Pulmonary artery endothelial cell (primary cell): ENCODE measurements at places on chromosomes 16 and 17. TPM values are rescaled to one million over a fixed set of nuclear protein-coding genes. Genes with fewer than 3 reads are reported as not detected.
A peak's percentile ranks its signal among the peaks of the same experiment; 100 is the strongest.

DNA sequence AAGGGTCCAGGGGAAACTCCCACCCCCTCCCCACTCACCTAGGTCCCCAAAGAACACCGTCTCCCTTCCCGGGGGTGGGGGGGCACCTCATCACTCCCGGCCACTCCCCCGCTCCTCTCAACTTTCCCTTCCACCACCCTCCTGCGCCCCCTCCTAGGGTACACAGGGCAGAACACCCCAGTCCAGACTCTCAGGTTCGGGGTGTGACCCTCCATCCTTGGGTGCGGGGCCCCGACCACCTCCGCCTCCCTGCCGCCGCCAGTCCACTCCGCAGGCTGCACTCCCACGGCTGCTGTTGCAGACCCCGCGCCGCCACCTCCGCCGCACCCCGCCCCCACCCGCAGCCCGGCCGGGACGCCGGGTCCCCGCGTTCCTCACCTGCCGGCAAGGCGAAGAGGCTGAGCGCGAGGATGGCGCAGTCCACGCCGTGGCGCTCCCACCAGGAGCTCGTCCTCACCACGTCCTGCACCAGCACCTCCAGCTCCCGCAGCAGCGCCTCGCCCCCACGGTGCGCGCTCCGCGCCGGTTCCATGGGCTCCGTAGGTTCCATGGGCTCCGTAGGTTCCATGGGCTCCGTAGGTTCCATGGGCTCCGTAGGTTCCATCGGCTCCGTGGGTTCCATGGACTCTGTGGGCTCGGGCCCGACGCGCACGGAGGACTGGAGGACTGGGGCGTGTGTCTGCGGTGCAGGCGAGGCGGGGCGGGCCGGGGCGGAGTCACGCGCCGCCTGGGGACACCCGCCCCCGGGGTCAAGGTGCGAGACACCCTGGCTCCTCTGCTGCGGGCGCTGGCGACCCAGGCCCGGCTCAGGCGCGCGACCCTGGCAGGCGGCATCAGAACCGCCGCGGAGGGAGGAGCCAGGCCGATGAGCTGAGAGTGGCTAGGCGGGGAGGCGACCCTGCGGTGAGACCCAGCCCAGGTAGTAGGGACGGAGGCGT is at the start of gene FADS6:
TSS of gene FADS6 (minus strand) at position 660 of the 938 bp plus-strand sequence. CDS start at position 622, 38 bp downstream.
- DNase-seq: no peak

DNA sequence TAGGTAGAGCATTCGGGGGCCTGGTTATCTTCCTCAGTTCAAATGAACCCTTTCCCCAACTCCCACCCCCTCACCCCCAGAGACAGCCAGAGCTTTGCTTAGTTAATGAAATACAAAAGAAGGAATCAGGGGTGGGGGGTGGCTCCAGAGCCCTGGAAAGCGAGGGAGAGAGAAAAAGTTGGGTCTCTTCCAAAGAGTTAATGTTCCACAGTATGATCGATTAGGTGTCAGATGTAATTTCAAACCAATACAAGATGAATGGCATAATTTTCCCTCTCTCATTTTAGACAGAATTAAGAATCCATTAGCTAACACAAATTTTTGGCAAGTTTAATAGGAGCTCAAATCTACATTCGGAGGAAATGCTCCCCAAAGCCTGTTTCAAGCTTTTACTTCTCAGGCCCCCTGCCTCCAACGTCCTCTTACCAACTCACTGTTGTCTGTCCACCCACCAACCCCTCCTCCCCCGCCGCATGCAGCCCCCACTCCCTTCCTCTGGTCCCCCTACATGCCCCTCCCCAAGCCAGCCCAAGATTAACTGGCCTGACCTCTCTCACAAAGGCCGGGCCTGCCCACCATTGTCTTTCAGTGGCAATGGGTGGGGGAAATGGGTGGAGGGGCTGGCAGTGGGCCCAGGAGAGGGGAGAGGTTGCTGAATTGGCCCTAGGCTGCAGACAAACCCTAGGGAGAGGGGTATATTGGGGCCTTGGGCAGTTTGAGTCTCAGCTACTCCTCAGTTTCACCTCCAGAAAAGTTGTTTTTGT is 28.2 kb downstream of the NEUROD2 start:
- DNase-seq: no peak

DNA sequence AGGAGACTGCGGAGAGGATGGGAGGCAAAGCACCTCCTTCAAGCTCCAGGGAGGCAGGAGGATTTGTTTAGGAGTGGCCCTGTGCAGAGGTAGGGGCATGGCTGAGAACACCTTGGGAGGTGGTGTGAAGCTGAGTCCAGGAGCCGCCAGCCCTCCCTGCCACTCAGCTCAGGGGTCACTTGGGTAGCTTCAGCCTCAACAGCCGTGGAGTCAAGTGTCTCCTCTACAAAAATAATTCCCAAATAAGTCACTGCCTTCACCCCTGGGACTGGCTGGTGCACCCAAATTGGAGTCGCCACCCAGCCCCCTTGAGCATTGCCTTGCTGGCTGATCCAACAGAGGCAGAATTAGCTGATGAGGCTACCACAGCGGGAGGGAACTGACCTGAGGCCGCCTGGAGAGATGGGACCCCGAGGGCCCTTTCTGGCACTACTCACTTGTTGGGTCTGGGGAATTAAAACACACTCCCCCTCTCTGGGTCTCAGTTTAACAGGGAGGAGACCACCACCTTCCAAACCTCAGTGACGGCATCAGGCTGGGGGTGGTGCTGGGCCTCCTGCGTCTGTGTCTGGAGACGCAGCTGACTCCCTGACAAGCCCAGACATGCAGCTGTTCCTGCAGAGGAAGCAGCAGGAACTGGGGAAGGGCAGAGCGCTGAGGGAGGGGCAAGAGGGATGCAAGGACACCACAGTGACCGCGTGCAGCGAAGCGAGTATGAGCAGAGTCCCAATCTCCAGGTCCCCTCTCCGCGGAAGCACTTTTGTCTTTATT is 87.9 kb upstream of the TOB1 start:
- DNase-seq: peak; percentile 22

- DNase-seq: no peak
Measured at GRCh38 chr17:72930031-72930430, 162.5 kb downstream of the SLC39A11 start.

DNA sequence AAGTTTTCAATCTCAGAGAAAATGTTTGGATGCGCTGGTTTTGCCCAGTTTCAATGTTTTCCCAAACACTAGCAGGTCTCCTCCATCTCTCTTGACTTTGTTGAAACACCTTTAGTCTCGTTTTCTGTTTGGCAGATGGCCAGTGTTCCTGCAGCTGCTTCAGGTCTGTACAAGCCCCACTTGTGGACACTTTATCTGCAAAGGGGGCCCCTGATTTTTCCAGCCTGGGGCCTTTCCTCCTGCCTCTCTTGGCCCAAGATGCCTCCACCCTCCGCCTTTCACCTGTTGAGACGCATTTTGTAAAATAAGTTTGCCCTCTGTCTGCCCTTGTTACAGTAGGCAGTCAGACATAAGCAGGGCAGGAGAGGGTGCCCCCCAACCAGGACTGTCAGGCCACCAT is 21.8 kb upstream of the PRM1 start:
- DNase-seq: no peak

GRCh38 chr17:50102164-50102991 is 7.2 kb downstream of the PDK2 start:
- DNase-seq: no peak

- peak; percentile 33 for DNase-seq
Measured at GRCh38 chr16:87201052-87201451, 116.1 kb downstream of the C16orf95 start.

DNA sequence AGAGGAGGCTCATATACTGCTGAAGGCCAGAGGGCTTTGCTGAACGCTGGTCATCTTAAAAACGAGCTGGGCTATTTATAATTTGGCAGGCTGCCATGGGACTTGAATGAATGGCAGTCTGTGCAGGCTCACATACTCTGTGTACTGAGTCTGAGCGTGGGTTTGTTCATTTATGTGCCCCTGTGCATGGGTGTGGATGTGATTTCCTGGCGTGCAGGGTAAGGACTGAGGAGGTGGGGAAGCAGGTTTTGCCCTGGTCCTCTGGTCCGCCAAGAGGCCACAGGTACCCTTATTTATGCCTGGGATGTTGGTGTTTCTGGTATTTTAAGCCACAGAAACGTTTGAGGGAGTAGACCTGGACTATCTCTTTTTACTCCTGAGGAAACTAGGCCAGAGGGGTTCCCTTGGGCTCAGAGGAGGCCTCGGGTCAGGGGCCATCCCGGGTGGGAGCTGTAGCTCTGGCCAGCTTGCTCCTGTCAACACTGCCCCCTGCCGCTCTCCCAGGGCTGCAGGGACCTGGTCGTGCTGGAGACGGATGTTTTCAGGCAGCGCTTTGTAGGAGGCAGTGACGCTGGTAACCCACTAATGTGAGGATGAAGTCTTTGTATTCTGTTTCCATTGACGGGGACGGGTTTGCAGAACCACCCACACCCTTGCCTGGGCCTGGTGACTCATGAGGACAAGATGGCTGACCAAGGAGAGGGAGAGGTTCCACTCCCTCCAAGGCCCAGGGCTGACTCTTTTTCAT is 184.4 kb downstream of the MSI2 start:
- DNase-seq: no peak

DNA sequence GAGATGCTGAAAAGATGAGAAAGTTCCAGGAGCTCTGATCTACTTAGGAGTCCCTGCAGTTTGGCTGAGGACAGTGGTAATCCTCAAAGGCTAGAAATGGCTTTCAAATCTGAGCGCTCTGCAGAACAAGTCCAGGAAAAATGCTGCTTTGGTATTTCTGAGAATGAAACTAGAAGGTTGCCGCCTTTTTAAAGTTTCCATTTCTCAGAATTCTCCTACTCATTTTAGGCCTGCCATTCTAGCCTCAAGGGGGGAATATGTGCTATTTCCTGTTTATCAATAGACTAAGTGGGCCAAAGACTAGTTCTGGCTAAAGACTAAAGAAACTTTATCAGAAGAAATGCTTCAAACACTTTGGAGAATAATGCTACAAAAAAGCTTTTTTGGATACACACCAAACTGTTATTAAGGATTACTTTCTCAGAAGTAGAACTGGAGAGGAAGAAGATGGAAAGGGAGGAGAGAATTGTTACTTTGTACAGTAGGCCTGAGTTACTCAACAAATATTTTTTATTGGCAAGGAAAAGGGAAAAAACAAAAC is at the start of gene SLFN12L:
TSS of gene SLFN12L (minus strand) at position 78 of the 541 bp plus-strand sequence. CDS start 15,314 bp downstream, outside the sequence.
- DNase-seq: no peak

DNA sequence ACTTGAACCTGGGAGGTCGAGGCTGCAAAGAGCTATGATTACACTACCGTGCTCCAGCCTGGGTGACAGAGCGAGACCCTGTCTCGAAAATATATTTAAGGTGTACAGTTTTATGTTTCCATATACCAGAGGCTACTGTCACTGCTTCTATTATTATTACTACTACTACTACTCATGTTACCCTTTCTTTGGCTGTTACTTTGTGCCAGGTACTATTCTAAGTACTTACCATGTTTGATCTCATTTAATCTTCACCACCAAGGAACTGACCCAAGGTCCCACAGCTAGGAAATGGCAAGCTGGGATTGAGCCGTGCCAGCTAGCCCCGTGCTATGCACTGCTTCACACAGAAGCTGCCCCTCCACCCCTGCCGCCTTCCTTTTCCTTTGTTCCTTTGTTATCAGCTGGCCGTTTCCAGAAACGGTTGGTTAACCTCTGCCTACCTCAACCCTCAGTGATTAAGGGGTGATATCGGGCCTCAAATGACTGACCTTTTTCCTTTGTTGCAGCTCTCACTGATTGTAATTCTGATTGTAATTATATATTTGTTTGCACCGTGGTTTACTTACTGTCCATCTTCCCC is 78.4 kb downstream of the ABCC1 start:
- peak; percentile 36 for DNase-seq

DNA sequence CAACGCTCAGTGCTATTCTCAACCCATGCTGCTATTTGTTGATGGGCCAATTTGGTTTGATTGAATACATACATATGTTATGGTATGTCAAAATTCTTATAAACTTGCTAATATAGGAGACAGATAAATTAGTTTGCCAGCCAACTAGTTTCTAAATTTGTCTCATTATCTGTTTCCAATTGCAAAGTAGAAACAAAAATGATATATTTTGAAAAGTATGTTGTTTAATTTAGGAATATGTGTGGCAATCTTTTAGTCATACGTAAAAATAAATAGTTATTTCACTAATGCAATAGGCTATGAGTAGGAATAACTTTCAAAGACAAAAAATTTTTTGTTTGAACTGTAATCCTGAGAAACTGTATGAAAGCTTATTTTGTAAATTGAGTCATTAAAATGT is 210.6 kb upstream of the KCNJ16 start:
- no peak for DNase-seq

GRCh38 chr17:2996810-2997670 is 66.4 kb downstream of the OR1D5 start:
- no peak for DNase-seq

GRCh38 chr17:64787255-64787920 is 125.3 kb upstream of the SMURF2 start:
- no peak for DNase-seq

DNA sequence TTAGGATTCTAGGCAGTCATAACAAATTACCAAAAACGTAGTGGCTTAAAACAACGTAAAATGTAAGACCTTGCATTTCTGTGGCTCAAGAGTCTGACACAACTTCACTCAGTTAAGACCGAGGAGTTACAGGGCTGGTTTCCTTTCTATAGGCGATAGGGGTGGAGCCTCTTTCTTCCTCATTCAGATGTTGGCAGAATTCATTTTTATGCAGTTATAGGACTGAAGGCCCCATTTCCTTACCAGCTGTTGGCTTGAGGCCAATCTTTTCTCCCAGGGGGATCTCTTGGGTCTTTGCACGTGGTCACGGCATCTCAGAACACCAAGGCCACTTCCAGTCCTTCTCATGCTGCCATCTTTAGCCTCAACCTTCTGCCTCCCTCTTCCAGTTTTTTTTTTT is 145.2 kb downstream of the KCNJ2 start:
- no peak for DNase-seq

DNA sequence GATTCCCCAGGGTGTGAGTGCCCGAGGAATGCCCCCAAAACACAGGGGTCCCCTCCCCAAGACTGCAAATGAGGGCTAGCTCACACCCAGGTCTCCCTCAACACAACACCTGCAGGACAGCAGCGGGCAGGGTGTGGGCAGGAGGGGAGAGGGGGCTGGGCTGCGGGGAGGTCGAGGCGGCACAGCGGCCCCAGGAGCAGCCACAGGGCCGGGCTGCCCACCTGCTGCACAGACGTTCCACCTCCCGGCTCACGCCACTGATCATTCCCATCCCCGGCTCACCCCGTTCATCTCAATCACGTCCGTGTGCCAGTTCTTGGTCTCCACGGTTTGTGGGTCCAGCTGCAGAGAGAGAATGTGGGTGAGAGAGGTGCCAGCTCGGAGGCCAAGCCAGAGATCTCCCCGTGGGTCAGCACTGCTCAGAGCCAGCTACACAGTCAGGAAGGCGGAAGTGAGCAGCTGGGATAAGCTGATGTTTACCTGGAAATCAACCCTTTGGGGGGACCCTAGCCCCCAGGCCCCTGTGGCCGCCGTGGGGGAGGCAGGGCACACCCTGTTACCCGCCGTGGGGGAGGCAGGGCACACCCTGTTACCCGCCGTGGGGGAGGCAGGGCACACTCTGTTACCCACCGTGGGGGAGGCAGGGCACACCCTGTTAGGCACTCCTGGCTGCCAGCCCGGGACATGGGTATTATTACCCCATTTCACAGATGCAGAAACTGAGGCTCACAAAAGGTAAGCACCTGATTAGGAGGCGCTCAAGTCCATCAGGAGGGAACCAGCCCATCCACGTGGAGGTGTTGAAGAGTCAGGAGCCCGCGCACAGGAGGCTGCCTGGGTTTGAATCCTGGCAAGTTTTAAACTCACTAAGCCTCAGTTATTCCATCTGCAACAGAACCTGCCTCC is 16.1 kb downstream of the TIMM22 start:
- no peak for DNase-seq

Gene WNK4
- total RNA-seq: 0.33 and 2.6 TPM in 2 replicates

Gene ATP1B2
- not detected in 2 replicates for total RNA-seq

Gene MT2A
- total RNA-seq: 227 and 304 TPM in 2 replicates

Gene CD300H
- not detected in 2 replicates for total RNA-seq

Gene TEFM
- total RNA-seq: 9.0 and 11.7 TPM in 2 replicates

Gene HSF4
- total RNA-seq: 0.13 and 0.95 TPM in 2 replicates

Gene MRPS23
- total RNA-seq: 34.4 and 46.7 TPM in 2 replicates

Gene STX1B
- 0.33 and 0.39 TPM in 2 replicates for total RNA-seq

Gene HCRT
- not detected in 2 replicates for total RNA-seq
